Amniotic epithelial cell (primary cell): ENCODE measurements at places on chromosomes 12 and 14.
A peak's percentile ranks its signal among the peaks of the same experiment; 100 is the strongest.

DNA sequence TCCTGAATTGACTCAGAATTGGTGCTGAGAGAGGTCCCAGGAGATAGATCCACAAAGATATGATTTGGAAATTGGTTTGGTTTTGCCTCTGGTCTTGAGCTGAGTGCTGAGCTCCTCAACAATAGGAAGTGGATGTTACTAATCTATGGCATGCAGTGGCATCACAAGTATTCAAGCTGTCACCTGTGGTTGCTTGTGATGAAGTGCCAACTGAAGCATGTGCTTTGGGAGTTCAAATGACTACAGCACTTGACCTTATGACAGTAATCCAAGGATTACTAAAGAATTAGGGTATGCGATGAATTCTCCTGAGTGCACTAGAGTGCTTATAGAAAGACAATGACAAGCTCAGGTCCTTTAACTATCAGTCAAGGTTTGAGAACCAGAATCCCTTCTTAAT lies 406.2 kb downstream of the NOVA1 start:
- no peak for DNase-seq

GRCh38 chr12:131671276-131671675 lies 39.6 kb upstream of the SFSWAP start:
- DNase-seq: no peak

DNA sequence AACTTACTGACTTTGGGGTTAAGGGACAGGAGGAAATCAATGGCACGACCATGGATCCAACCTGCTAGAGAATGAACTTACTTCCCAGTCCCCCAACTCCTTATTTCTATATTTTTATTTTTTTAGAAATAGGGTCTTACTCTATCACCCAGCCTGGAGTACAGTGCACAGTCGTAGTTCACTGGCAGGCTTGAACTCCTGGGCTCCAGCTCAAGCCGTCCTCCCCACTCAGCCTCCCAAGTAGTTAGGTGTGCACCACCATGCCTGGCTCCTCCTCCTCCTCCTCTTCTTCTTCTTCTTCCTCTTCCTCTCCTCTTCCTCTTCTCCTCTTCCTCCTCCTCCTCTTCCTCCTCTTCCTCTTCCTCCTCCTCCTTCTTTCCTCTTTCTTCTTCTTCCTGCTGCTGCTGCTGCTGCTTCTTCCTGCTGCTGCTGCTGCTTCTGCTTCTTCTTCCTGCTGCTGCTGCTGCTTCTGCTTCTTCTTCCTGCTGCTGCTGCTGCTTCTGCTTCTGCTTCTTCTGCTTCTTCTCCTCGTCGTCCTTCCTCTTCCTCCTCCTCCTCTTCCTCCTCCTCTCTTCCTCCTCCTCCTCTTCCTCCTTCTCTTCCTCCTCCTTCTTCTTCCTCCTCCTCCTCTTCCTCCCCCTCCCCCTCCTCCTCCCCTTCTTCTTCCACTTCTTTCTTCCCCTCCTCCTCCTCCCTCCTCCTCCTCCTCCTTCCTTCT lies 390.1 kb upstream of the RGS6 start:
- DNase-seq: no peak

DNA sequence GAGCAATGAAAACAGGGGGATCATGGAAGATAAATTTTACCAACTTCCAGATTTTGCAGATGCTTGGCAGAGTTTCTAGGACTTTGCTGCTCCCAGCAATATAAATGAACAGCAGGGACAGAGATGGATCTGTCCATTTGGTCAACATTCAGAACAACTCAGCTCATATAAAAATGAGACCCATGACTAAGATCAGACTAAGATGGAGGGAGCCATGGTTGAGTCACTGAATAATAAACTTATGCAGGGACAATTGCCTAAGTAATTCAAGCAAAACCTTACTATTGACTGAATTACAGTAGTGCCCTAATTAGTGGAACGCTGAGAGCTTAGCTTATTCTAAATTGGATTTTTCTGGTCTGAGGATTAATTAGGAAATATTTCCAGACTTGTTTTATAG lies 205.1 kb downstream of the SLC5A8 start:
- no peak for DNase-seq

DNA sequence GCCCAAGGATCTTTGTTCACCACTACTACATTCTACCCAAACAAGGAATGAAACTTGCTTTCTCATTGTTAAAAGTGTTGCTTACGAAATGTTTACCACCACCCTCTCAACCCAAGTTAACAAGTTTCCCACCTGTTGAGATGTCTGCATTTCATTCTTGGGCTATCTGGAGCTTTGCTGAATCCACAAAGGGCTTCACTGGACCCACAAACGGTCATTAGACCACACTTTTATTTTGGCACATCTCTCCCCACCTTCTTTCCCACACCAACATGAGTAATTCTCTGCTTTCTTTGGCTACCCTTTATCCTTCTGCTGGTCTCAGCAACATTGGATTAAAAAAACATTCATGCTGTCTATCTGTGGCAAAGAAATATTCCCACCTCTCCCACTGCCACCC lies 78.0 kb downstream of the TMEM260 start:
- DNase-seq: no peak

DNA sequence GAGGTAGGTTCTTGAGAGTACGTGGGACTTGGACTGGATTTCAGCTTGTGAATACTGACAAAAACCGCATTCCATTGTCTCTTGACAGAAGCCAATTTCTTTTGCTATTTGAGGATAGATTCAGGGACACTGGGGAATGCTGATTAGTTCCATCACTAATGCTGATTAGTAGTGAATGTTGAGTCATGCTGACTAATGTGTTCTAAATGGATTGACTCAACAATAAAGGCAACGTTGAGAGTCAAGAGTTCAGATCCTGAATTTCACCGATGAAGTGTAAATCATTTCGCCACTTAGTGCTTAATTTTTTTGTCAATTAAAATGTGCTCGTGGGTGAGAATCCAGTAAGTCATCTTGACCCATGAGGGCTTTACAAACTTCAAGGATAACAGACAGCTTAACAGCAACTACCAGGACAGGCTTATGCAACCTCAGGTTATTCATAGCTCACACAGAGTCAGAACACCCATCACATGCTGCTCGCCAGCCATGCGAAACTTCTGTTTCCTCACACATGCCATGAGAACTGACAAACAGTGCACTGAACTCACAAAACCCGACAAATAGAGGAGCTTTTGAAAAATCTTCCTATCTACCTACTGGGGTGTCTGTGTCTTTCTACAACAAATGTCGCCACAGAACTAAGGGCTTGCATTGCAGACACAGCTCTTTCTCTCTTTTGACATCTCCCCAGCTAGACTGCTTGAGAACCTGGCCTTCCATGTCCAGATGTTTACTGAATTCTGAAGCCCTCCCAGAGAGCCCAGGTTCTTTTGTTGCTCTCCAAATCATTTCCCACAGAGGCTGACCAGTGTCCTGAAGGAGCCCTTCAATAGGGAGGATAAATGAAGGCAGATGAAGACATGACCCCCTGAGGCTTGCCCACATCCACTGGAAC lies 316.4 kb downstream of the ZFP36L1 start:
- peak; percentile 99 for DNase-seq

DNA sequence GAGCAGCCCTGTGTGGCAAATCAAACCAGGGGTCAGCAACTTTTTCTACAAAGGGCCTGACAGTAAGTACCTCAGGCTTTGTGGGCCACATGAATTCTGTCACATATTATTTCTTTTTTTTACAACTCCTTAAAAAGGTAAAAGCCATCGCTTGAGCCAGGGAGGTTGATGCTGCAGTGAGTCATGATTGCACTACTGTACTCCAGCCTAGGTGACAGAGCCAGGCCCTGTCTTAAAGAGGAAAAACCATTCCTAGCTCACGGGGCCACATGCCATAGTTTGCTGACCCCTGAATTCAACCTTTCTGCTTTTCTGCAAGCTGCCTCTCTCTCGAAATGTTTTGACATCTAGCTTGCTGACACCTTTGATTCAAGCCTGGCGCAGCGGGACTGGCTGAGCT lies 55.1 kb upstream of the CORO1C start:
- no peak for DNase-seq

GRCh38 chr14:89430391-89431236 lies 13.6 kb upstream of the FOXN3 start:
- no peak for DNase-seq

DNA sequence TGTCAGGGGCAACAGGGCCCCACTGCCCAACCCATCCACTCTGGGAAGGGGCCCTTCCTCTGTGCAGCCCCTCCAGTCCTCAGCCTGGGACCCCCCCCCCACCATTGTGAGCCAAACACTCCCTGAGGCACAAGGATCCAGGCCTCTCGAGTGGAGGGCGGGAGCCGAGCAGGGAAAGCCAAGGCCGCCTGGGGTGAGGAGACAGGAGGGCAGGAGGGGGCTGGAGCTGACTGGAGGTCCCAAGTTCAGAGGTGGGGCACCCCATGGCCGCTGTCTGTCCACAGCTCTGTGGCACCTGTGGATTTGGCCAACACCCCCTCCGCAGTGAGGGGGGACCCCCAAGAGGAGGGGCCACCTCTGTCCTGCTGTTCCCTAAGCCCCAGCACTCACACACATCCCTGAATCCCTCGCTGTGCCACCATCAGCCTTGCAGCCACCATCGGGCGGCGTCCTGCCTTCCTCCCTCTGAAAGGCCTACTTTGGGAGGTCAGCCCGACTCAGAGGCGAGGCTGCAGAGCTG lies 25.4 kb upstream of the C14orf180 start:
- no peak for DNase-seq

DNA sequence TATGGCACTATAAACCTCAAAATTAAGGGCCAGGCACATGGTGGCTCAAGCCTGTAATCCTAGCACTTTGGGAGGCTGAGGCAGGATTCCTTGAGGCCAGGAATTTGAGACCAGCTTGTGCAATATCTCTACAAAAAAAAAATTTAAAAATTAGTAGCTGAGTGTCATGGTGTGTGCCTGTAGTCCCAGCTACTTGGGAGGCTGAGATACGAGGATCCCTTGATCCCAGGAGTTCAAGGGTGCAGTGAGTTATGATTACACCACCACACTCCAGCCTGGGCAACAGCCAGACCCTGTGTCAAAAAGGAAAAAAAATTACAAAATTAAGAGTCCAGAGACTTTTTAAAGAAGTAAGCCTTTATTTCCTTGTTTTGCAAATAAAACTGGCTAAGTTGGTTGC lies 1.8 kb upstream of the GCN1 start:
- peak; percentile 34 for DNase-seq
